ENCODE measurements at places on chromosomes 16 and 17. TPM values are rescaled to one million over a fixed set of nuclear protein-coding genes. Genes with fewer than 3 reads are reported as not detected.
A peak's percentile ranks its signal among the peaks of the same experiment; 100 is the strongest.

DNA sequence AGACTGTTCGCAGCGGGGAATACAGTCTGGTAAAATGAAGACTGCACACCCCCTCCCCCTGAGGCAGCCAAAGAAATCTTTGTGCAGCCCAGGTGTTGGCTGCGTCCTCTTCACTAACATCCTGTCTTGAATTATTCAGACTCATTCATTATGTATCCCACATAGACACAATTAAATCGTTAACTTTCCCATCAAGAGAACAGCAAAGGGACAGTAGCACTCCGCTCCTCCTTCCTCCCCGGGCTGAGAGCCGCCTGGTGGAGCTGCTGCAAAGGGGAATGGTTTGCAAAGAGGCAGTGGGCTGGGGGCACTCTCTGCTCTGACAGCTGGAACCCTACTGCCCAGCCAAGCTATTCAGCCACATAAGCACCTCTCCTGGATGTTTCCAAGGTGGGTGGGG lies 290.0 kb upstream of the SOX9 start:
- DNase-seq = no peak

- DNase-seq = no peak
Observed at GRCh38 chr17:43615330-43616028, 46.2 kb downstream of the MEOX1 start.

GRCh38 chr16:11783319-11784037 lies 13.6 kb downstream of the ZC3H7A start:
- peak; percentile 60 for DNase-seq

GRCh38 chr16:88320947-88321634 lies 61.7 kb upstream of the ZNF469 start:
- peak; percentile 17 for DNase-seq

- DNase-seq = no peak
Observed at GRCh38 chr16:49542946-49543630, 169.5 kb downstream of the C16orf78 start.

DNA sequence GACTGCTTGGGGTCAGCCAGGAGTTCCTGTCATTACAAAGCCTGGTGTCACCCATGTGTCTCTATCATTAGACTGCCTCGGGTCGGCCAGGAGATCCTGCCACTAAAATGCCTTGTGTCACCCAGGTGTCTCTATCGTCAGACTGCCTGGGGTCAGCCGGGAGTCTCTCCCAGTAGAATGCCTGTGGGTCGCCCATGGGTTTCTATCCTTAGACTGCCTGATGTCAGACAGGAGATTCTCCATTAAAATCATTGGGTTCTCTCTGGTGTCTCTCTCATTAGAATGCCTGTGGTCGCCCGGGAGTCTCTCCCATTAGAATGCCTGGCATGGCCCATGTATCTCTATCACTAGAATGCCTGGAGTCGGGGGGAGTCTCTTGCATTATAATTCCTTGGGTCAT lies 2231.0 kb downstream of the TP53TG3F start:
- no peak for DNase-seq

GRCh38 chr17:61144617-61145564 lies 254.8 kb upstream of the TBX2 start:
- no peak for DNase-seq

- DNase-seq = no peak
Observed at GRCh38 chr17:78129351-78130089, 965 bp upstream of the TMC6 start.

DNA sequence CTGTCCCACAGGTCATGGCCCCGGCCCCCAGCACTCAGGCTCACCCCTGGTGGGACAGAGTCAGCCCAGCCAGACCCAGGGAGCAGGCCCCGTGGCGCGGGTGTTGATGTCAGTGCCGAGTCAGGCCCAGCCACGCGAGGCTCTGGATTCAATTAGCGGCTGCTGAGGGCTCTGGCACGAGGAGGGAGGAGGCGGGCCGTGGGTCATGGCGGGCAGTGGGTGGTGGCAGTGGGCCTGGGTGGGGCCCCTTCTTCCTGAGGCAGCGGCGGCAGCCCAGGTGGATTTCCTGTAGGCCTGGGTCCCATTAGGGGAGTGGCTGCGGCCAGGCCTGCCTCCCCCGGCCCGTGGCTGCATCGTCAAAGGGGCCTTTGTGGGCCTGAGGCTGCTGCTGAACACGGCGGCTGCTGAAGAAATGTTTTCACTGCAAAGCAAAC lies 12.9 kb downstream of the VASN start:
- DNase-seq = no peak

DNA sequence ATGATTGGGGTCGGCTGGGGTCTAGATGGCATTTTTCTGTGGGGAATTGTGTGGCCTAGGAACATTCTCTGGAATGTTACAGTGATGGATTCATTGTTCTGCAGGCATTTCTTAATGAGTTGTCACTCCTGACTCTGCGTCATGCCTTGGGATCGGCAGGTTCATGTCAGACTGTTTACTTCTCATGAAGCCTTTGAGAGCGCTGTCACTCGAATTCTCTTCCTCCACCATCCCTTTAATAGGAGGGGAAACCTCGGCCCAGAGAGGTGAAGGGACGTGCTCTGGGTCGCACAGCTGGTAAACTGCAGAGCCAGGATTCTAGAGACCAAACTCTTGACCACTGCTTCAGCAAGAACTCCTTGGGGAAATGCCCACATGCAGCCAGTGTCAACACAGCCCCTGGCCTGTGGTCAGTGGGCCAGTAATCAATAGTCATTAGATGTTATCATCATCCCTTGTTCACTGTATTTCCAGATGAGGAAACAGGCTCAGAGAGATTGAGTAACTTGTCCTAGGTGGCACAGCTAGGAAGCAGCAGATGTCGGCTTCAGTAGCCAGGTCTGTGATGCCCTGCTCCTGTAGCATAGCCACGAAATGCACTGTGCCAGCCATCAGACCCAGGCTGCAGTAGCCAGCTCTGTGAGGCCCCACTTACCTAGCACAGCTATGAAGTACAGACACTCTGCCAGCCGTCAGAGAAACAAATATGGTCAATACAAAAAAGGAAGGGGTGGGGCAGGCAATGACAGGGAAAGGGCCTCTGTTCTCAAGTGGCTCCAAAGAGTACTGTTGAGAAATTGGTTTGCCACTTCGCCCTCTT lies 259.0 kb downstream of the CPPED1 start:
- no peak for DNase-seq

APPBP2 gene
- total RNA-seq = 28.9 TPM

C1QTNF8 gene
- not detected for total RNA-seq

IRF8 gene
- 5.4 TPM for total RNA-seq
